Dermis microvascular lymphatic vessel endothelial cell (primary cell): ENCODE measurements at places on chromosomes 16 and 17. TPM values are rescaled to one million over a fixed set of nuclear protein-coding genes. Genes with fewer than 3 reads are reported as not detected.

PKD1 gene
- 20.8 and 35.7 TPM in 2 replicates for total RNA-seq

HOXB13 gene
- not detected in 2 replicates for total RNA-seq

PPY gene
- not detected in 2 replicates for total RNA-seq

EFCAB5 gene
- total RNA-seq = 0.13 and 0.25 TPM in 2 replicates

KRTAP2-3 gene
- total RNA-seq = not detected in 2 replicates
